ENCODE measurements at places on chromosomes 5 and 9.

- peak; percentile 68 for DNase-seq
Measured at GRCh38 chr5:93058309-93058708, 522.7 kb downstream of the NR2F1-AS1 start.

DNA sequence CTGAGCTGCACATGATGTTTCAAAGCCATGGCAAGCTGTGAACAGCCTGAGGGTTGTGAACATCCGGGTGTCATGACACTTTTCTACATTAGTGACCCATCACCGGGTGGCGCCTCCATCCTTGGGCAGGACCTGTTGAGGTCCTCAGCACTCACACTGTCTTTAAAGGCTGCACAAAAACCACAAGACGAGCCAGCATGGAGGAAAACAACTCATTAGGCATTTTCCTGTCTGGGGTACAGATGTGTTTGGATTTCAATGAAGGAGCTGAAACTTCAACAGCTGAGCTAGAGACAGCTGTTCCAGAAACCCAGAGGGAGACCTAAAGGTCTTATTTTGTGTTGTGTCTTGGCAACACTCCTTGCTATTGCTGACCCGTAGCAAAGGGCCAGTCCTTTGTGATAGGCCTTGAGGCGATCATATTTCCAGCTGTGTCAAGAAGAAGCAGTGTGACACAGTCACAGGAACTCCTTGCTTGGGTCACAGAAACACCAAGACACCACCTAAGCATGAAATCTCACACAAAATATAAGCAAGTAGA, 151.8 kb upstream of the VLDLR start:
- DNase-seq = peak; percentile 22

DNA sequence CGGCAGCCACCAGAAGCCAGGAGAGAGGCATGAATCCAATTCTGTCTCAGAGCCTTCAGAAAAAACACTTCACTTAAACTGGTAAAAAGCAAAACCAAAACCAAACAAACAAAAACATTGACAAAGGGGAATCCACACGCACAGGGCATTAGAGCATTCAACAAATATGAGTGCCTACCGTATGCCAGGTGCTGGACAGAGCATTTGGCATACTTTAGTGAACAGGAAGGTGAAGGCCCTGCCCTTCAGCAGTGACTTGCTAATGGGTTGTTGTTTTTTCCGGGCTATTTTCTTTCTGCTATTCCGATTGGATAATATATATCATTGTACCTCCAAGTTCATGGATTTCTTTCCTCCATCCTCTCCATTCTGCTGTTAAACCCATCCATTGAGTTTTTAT, 71.7 kb upstream of the RUFY1 start:
- DNase-seq = no peak

DNA sequence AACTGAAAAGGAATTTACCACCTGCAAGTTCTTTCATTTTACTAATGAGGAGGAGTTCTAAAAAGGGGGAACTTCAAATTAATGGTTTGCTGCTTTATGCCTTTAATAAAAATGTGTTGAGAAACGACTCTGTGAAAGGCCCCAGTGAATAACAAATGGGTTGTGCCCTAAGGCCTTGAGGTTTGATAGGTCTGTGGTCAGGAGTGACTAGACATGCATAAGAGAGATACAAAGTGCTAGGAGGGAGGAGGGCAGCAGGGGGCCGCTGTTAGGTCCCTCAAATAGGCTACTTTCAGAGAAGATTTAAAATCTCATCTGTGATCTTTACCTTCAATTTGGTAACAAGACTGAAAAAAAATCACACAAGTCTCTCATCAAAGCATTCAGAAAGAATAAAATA, 58.3 kb downstream of the FAM81B start:
- peak; percentile 5 for DNase-seq

DNA sequence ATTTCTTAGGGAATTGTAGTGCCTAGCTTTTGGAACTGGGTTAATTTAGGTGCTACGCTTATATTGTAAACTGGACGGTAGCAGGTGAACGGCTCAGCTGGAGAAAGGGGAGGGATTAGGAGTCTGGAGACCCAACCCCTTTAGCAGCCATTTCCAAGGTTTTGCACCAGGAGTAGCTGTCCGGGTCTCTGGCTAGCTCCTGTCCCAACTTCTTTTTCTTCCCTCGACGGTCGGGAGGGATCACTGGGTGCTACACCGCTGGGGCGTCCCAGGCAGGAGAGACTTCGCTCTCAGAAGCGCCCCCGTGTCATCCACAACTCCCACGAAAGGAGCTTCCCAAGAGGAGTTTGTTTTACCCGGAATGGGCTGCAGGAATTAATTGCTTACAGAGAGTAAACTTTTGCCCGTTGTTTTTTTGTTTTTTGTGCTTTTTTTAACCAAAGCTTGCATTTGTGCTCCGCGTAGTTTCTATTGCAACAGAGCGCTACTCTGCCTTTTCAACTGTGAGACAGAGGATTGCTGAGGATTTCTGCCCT, 1640.9 kb upstream of the C9orf72 start:
- peak; percentile 81 for DNase-seq

GRCh38 chr9:8962084-8962483, 1162.5 kb upstream of the DMAC1 start:
- DNase-seq = no peak

- DNase-seq = peak; percentile 57
Measured at GRCh38 chr5:18281947-18282581, 647.8 kb downstream of the TAF11L14 start.

DNA sequence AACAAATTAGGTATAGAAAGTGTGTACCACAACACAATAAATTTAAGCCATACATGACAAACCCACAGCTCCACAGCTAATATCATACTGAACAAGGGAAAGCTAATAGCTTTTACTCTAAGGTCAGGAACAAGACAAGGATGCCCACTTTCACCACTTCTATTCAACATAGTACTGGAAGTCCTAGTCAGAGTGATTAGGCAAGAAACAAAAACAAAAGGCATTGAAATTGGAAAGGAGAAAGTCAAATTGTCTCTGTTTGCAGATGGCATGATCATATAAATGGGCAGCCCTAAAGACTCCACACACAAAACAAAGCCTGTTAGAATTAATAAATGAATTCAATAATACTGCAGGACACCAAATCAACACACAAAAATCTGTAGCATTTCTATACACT, 548.8 kb downstream of the CTNND2 start:
- no peak for DNase-seq

DNA sequence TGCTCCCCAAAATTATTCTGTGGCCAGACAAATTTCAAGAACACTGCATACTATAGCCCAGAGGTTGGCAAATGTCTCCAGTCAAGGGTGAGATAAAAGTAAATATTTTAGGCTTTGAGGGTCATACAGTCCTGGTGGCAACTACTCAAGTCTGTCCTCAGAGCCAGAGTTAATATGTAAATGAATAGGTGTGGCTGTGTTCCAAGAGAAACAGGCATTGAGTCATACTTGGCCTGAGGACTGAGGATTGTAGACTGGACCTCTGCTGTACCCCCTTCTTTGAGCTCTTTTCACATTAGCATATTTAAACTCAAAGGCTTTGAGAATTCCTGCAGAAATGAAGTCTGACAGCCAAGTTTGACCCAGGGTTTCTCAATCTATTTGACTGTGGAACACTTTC, 129.2 kb upstream of the PTCH1 start:
- DNase-seq = peak; percentile 63

DNA sequence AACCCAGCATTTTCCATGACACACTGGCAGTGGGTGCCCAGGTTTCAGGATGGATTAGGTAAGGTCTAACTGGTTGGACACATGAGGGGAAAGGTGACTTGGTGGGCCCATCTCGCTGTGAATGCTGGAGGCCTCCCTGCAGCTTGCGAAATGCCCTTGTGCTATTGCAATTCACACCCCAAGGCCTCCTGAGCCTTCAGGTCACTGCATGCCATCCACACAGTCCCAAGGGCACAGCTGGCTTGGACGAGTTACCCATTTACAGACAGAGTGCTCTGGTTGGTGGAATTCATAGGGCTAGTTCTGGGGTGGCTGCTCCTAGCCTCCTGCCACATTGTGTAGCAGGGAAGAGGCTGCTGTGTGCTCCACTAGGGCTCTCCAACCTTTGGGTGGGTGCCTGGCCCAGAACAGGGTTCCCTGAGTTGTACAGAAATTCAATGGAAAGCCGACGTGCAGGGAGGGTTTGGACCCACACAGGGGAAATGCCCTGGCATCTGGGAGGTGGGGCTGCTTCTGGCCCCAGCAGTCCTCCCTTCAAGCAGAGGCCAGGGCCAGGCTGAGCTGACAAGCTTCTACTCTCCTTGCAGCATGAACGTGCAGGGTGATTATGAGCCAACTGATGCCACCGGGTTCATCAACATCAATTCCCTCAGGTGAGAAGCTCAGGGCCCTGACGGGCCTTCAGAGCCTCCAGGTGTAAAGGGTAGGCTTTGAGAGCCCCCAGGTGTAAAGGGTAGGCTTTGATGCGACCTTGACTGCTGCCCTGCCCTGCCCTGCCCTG, 54.3 kb downstream of the ASS1 start:
- DNase-seq = no peak

GRCh38 chr9:97682242-97682641, 14.9 kb downstream of the XPA start:
- DNase-seq = no peak

DNA sequence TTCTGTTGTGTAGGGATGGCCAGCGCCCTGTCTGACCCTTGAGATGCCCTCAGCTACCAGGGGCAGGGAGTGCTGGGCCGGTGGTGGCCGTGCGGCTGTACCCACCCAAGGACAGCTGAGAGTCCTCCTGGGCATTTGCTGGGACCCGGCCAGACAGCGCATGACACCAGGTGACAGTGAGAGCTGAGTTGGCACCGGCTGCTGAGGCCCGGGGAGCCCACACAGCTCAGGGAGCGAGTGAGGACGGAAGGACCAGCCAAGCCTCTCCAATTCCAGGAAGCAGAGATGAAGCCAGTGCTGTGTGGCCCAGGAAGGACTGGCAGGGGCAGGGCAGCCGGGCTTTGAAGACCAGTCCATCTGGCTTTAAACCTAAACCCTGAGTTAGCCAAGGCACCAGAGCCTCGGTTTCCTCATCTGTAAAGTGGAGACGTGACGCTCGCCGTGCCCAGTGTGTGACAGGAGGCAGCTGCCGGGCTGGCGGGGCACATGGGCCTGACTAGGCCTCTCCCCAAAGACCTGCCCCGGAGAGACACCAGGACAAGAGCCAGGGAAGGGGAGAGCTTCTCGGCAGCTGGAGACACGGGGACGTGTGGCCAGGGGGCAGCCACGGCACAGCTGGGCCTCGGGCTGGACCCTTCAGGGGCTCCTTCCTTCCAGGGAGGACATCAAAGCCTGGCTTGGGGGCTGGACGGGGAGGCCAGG, 3.0 kb upstream of the AGPAT2 start:
- no peak for DNase-seq

GRCh38 chr5:144207875-144208444, 37.3 kb downstream of the KCTD16 start:
- DNase-seq = no peak

DNA sequence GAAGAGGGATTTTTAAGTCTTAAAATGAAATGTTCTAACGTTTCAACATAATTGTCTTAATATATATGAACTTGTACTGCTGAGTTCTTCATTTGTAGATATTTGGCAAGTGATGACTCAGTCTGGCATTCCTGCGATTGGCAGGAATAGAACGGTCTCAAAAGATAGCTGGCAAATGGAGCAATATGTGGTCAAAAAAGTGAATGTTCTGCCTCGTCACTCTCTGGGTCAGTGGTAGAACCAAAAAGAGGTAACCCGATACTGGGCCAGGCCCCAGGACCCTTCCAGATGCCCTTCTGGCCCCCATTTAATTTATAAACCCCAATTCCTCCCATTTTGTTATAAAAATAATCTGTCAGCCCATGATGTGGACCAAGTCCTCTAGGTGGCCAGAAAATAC, 39.2 kb downstream of the ZNF366 start:
- peak; percentile 91 for DNase-seq

DNA sequence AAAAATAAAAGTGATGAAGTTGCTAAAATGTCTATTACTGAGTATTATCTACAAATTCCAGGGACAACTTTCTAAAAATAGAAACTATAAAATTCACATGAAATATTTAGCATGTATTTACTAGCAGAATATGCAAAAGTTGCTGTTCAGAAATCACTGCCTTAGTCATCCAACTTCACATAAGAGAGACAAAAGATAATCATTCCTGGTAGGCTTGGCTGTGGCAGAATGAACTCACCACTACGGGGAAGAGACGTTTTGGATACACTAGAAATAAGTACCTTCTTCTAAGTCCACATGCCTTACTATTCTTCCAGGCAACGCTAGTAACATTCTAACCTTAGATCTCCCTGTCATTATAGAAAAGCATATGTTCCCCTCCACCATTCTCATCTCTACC, 272.2 kb downstream of the BNC2 start:
- DNase-seq = no peak

GRCh38 chr9:69176471-69177171, 2.5 kb downstream of the TJP2 start:
- peak; percentile 80 for DNase-seq

DNA sequence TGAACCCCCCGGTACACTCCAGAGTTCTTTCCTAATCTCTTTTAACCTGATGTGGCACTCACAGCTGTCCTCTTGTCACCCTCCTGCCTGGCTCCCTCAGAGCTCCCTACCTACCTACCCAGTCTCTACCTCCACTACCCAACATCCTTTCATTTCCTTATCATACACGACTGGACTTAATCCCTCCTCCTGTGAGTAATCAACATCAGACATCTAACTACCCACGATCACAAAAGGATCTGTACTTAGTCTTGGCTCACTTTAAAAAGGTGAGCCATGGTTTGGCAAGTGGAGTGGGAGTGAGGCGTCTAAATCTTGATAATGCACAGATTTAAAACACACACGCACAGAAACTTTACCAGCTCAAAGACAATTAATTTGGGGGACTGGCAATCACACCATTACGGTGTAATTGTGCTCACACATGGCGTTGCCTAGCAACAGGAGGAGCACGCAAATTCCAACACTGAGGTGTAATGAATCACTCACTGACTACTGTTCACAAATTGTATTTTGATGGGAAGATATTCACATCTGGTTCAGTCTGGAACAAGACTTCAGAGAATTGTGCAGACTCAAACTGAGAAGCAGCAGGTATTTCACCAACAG, 235.9 kb downstream of the EPB41L4A start:
- peak; percentile 79 for DNase-seq

GRCh38 chr9:17068671-17069070, 66.2 kb upstream of the CNTLN start:
- DNase-seq = no peak

- DNase-seq = no peak
Measured at GRCh38 chr9:98442114-98442513, 186.7 kb upstream of the TBC1D2 start.

DNA sequence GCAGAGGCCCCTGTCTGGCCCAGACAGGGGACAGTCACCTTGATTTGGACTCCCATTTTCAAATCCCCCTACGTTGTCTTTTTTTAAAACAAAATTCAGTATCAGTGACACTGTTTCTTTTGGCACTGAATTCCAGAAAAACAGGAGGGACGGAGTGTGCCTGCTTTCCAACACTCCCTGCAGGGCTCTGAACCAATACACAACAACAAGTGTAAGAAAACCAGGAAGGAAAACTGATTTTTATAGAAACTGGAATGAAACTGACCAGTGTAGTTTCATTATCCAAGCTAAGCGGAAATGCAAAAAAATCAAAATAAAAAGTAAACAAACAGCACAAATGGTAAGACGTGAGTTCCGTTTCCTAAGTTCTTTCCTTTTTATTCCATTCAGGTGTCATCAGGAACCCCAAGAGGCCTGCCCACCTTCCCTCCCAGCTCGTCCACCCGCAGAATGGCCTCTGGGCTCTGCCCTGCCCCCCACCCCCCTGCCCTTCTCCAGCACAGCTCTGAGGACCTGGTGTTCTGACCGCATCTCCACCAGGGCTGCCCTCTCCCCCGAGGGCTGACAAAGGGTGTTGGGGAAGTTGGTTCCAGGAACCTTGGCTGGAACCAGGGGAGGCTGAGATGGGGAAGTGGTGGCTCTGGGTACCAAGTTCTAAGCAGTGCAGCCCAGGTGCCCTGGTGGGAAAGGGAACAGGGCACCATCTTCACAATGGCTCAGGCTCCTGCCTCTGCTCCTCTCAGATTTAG, 73.6 kb downstream of the PSD2 start:
- no peak for DNase-seq

All from MCF 10A (cell line).